T-helper 17 cell (primary cell): ENCODE measurements at places on chromosomes 2 and 18.
A peak's percentile ranks its signal among the peaks of the same experiment; 100 is the strongest.

GRCh38 chr2:210188755-210189154, 17.5 kb upstream of the KANSL1L start:
- peaks cover 5% of the 10 kb centered on the region for H3K27me3 ChIP-seq
- no peaks in the 10 kb centered on the region for H3K4me1 ChIP-seq
- H3K27ac ChIP-seq: no peak overlapping the region
- no peak overlapping the region for H3K4me3 ChIP-seq

GRCh38 chr2:54952425-54952824, 97.8 kb downstream of the RTN4 start:
- H3K4me3 ChIP-seq: no peak overlapping the region
- H3K27me3 ChIP-seq: peaks cover 23% of the 10 kb centered on the region
- no peak for DNase-seq
- H3K27ac ChIP-seq: no peak overlapping the region
- no peaks in the 10 kb centered on the region for H3K36me3 ChIP-seq

GRCh38 chr18:25077038-25077943, 274.7 kb downstream of the ZNF521 start:
- H3K4me1 ChIP-seq: no peaks in the 10 kb centered on the region
- H3K4me3 ChIP-seq: no peak overlapping the region
- no peaks in the 10 kb centered on the region for H3K27me3 ChIP-seq
- no peaks in the 10 kb centered on the region for H3K36me3 ChIP-seq
- no peak for DNase-seq

DNA sequence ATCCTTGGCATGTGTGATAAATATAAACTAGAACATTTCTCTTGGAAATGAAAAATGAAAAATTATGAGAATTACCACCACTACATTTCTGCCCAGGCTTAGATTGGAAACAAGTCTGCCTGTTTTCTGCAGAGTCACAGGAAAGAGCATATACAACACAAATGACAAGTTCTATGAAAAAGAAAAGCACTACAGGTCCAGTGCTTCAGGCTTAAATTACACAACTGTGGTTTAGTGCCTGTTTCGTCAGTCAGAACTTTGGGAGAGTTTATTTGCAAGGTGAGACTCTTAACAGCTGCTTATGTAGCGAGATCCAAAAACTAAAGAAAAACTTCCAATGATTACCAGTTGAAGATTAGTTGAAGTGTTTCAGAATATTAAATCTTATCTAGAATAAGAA, 68.9 kb downstream of the RTN4 start:
- H3K36me3 ChIP-seq: peaks cover 7% of the 10 kb centered on the region
- H3K27me3 ChIP-seq: no peaks in the 10 kb centered on the region
- peak overlapping the region; percentile 91 for H3K27ac ChIP-seq
- H3K4me1 ChIP-seq: peaks cover 31% of the 10 kb centered on the region
- H3K4me3 ChIP-seq: no peak overlapping the region

DNA sequence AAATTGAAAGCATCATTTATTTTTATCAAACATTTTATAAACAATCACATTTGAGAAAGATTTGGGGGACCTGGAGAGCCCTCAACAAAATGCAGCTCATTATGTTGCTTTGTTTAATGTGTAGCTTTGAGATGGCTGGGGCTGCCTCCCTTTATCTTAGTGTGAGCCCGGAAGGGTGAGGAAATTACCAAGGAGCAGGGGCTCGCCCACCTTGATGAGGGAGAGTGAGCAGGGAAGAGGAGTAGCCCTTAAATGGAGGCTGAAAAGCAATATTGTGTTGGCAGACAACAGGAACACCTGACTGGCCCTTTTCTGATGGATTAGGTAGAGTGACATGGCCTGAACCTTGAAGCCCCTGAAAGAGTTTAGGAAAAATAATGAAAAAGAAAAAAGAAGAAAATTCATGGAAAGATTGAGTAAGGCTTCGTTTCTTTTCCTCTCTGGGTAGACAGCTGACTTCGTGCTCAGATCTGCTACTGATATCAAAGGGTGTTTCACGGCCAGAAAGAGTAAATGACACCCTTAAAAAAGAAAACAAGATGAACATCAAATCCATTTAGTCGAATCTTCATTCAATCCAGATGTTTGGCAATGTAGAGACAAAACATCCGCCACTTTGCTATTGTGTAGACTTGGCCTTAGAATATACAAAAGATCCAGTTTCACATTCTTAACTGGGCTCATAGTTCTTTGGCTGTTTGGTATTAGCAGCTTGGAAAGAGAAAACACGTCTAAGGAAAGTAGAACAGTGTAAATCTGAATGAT, 206.5 kb upstream of the TCF4 start:
- H3K4me1 ChIP-seq: no peaks in the 10 kb centered on the region
- H3K4me3 ChIP-seq: no peak overlapping the region
- H3K27ac ChIP-seq: no peak overlapping the region
- no peaks in the 10 kb centered on the region for H3K36me3 ChIP-seq

DNA sequence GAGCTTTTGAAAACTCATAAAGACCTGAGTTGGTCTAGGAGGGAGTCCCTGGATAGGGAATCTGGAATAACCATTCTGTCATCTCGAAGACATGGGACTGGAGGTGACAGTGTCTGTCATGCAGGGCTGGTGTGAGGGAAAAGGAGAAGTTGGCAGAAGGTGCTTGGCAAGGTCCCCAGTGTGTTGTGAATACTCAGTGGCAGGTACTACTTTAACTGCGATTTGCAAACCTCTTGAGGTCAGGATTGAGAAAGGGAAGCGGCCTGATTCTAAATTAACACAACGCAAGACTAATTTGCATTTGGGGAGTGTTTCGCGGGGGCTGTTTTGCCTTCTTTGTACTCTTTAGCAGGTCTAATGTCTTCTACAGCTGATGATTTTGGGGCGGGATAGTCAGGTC, 77.0 kb upstream of the TMEM200C start:
- no peaks in the 10 kb centered on the region for H3K36me3 ChIP-seq
- H3K27ac ChIP-seq: no peak overlapping the region
- H3K4me1 ChIP-seq: no peaks in the 10 kb centered on the region
- no peak overlapping the region for H3K4me3 ChIP-seq
- no peak for DNase-seq
- H3K27me3 ChIP-seq: peaks cover 4% of the 10 kb centered on the region

GRCh38 chr18:2898186-2898640, 51.4 kb downstream of the EMILIN2 start:
- H3K4me3 ChIP-seq: no peak overlapping the region
- no peak for DNase-seq
- no peak overlapping the region for H3K27ac ChIP-seq
- H3K4me1 ChIP-seq: peaks cover 5% of the 10 kb centered on the region

GRCh38 chr2:3857576-3857975, 154.2 kb downstream of the DCDC2C start:
- H3K27ac ChIP-seq: no peak overlapping the region
- DNase-seq: no peak
- H3K27me3 ChIP-seq: no peaks in the 10 kb centered on the region
- no peak overlapping the region for H3K4me3 ChIP-seq
- no peaks in the 10 kb centered on the region for H3K36me3 ChIP-seq

DNA sequence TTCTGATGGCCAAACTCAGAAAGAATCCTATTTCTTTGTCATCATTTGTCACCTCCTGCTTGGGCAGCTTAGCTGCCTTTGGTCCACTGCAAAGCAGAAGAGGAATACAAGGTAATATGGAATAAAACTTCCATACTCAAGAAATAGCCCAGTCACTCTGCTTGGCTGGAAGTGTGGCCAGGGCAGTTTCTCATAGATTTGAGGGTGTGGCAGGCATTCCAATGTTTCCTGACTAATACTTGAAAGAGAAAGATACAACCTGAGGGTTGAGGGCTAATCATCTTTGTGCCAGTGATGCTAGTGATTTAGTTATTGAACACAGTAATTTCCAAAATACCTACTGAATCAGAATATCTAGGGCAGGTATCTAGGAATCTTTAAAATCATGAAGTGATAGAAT, 83.1 kb downstream of the FAM161A start:
- peaks cover 10% of the 10 kb centered on the region for H3K27me3 ChIP-seq
- H3K4me3 ChIP-seq: no peak overlapping the region
- H3K4me1 ChIP-seq: no peaks in the 10 kb centered on the region
- DNase-seq: no peak

DNA sequence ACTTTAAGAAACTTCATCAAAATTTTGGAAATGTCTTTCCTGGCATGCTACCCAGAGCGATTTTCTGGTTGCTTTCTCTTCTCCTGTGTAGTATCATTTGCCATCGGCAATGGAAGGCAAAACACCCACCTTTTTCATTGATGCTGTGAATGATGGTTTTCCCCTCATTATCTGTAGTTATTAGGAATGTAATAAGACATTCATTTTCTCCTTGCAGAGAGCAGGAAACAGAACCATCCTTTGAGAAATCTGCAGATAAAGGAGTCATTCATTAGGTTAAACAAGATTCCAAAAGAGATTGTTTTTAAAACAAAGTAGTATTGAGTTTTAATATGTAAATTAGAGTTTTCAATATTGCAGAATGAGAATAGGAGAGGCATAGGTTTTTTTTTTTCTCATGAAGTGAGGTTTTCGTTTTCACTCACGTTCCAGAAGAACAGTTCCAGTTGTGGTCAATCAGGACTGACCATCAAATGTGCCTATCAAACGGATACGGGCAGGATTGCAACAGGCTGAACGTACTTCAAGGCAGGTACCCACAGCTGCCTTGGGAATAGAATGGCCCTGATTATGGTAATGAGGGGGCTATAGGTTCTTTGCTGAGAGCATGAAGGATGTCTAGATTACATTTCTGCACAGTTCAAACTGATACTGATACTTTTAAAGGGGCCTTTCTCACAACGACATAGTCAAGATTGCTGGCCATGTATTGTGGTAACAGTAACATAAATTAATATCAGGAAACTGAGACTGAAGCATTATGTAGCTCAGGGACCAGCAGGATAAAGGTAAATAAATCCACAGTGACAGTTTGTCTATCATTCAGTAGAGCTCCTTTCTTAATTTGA, 49.8 kb upstream of the PLA2R1 start:
- no peak for DNase-seq
- peaks cover 37% of the 10 kb centered on the region for H3K27me3 ChIP-seq
- no peaks in the 10 kb centered on the region for H3K4me1 ChIP-seq

GRCh38 chr2:67039517-67040103, 357.5 kb upstream of the ETAA1 start:
- no peaks in the 10 kb centered on the region for H3K36me3 ChIP-seq
- no peaks in the 10 kb centered on the region for H3K27me3 ChIP-seq
- no peak overlapping the region for H3K27ac ChIP-seq
- no peak overlapping the region for H3K4me3 ChIP-seq
- DNase-seq: no peak
- H3K4me1 ChIP-seq: no peaks in the 10 kb centered on the region

- no peak for DNase-seq
- peaks cover 50% of the 10 kb centered on the region for H3K27me3 ChIP-seq
- no peaks in the 10 kb centered on the region for H3K36me3 ChIP-seq
- H3K27ac ChIP-seq: peak overlapping the region; percentile 63
Observed at GRCh38 chr2:213237787-213238186, 46.5 kb upstream of the SPAG16 start.

GRCh38 chr2:12552092-12552491, 164.6 kb upstream of the TRIB2 start:
- H3K4me1 ChIP-seq: peaks cover 26% of the 10 kb centered on the region
- H3K36me3 ChIP-seq: peaks cover 2% of the 10 kb centered on the region
- no peaks in the 10 kb centered on the region for H3K27me3 ChIP-seq
- no peak for DNase-seq
- no peak overlapping the region for H3K4me3 ChIP-seq

DNA sequence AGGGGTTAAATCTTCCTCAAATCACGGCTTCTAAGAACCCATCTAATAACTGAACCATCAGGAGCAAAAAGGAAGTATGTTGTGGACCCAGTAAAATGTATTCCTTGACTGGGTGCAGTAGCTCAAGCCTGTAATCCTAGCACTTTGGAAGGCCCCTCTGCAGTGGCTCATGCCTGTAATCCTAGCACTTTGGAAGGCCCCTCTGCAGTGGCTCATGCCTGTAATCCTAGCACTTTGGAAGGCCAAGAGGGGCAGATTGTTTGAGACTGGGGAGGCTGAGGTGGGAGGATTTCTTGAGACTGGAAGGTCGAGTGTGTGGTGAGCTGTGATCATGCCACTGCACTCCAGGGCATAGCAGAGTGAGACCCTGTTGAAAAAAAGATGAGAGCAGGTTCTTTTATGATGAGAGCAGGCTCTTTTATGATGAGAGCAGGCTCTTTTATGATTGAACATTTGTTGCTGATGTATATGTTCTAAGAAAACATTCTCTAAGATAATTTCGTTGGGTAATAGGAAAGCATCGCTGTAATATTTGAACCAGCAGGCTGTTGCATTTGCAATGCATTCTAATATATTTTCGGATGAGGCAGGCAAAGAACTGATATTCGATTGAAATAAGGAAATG, 3.5 kb upstream of the PARD6G start:
- H3K4me1 ChIP-seq: no peaks in the 10 kb centered on the region
- H3K4me3 ChIP-seq: no peak overlapping the region
- no peak for DNase-seq
- H3K27ac ChIP-seq: no peak overlapping the region
- peaks cover 2% of the 10 kb centered on the region for H3K36me3 ChIP-seq
- H3K27me3 ChIP-seq: peaks cover 14% of the 10 kb centered on the region

GRCh38 chr2:190763901-190764514, 115.1 kb downstream of the NAB1 start:
- H3K36me3 ChIP-seq: no peaks in the 10 kb centered on the region
- H3K27me3 ChIP-seq: peaks cover 12% of the 10 kb centered on the region
- H3K4me3 ChIP-seq: no peak overlapping the region
- H3K27ac ChIP-seq: no peak overlapping the region

GRCh38 chr2:101912545-101912944, 79.2 kb upstream of the IL1R2 start:
- no peaks in the 10 kb centered on the region for H3K27me3 ChIP-seq
- no peak for DNase-seq
- H3K36me3 ChIP-seq: peaks cover 4% of the 10 kb centered on the region
- H3K27ac ChIP-seq: no peak overlapping the region
- H3K4me3 ChIP-seq: no peak overlapping the region

- no peak overlapping the region for H3K4me3 ChIP-seq
- H3K36me3 ChIP-seq: no peaks in the 10 kb centered on the region
- no peaks in the 10 kb centered on the region for H3K27me3 ChIP-seq
- no peaks in the 10 kb centered on the region for H3K4me1 ChIP-seq
- H3K27ac ChIP-seq: no peak overlapping the region
- no peak for DNase-seq
Observed at GRCh38 chr18:12009581-12010140, 28.4 kb downstream of the IMPA2 start.

GRCh38 chr2:58714238-58714637, 473.1 kb upstream of the FANCL start:
- H3K4me3 ChIP-seq: no peak overlapping the region
- no peaks in the 10 kb centered on the region for H3K27me3 ChIP-seq
- DNase-seq: no peak
- H3K27ac ChIP-seq: no peak overlapping the region

GRCh38 chr2:4762951-4763376, 929.2 kb upstream of the SOX11 start:
- no peak for DNase-seq
- no peaks in the 10 kb centered on the region for H3K4me1 ChIP-seq
- H3K27me3 ChIP-seq: no peaks in the 10 kb centered on the region
- no peak overlapping the region for H3K27ac ChIP-seq
- no peak overlapping the region for H3K4me3 ChIP-seq
